ENCODE measurements at places on chromosomes 6 and 20.

DNA sequence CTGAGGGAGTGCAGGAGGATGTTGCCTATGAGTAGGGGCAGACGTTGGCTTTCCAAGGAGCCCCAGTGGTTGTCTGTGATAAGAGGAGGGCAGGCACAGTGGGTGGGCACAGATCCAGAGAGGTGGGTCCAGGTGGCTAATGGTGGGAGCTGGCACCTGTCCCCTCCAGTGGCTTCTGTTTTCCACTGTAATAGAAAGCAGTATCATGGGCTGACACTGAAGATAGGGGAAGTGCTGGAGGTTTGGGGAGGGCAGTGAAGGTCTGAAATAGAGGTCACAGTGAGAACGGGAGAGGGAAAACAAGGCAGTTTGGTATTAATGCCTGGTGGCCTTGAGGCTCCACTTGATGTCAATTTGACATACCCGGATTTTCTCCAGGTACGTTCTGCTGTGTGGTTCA is 10.5 kb upstream of the TXNDC5 start:
- DNase-seq = no peak

GRCh38 chr6:125829433-125829832 is 38.7 kb downstream of the NCOA7 start:
- DNase-seq = no peak

DNA sequence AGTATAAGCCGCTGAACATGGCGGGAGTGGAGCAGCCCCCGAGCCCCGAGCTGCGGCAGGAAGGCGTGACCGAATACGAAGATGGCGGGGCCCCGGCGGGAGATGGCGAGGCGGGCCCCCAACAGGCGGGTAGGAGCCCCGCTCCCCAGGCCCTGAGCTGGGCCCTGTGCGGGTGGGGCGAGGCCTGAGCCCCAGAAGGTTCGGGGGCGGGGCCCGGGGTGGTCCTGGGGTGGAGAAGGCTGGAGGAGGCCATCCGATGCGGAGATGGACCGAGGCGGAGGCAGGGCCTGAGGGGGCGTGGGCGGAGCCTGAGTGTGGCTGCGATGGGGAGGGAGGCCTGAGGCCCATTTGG is 7.1 kb downstream of the L3MBTL1 start:
- DNase-seq = peak; percentile 57

DNA sequence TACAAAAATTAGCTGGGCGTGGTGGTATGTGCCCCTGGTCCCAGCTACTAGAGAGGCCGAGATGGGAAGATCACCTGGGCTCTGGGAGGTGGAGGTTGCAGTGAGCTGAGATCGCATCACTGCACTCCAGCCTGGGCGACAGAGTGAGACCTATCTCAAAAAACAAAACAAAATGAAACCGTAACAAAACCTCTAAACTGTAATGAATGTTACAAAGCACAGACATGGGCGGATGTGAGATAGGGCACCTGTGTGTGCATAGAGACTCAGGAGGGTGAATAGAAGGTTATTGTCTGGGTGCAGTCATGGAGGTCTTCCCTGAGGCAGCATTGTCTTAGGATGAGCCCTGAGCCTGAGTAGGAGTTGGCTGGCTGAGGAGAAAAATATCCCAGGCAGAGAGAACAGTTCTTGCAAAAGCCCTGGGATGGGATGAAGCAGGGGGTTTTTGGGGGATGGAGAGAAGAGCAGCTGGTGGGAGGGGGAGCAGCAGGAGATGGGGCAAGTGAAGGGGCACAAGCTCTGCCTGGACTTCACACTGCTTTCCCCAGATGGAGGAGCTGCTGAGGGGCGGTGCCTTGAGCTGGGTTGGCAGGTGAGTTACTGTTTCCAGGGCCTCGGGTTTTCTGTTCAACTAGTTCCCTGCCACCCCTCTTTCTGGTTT is 5.2 kb downstream of the BCAS4 start:
- DNase-seq = no peak

- no peak for DNase-seq
Measured at GRCh38 chr20:25011261-25011660, 18.7 kb upstream of the APMAP start.

GRCh38 chr20:32682508-32682987 is 8.8 kb upstream of the C20orf203 start:
- DNase-seq = no peak
